SW 1271 (cell line): ENCODE measurements at places on chromosomes 2 and 18.

DNA sequence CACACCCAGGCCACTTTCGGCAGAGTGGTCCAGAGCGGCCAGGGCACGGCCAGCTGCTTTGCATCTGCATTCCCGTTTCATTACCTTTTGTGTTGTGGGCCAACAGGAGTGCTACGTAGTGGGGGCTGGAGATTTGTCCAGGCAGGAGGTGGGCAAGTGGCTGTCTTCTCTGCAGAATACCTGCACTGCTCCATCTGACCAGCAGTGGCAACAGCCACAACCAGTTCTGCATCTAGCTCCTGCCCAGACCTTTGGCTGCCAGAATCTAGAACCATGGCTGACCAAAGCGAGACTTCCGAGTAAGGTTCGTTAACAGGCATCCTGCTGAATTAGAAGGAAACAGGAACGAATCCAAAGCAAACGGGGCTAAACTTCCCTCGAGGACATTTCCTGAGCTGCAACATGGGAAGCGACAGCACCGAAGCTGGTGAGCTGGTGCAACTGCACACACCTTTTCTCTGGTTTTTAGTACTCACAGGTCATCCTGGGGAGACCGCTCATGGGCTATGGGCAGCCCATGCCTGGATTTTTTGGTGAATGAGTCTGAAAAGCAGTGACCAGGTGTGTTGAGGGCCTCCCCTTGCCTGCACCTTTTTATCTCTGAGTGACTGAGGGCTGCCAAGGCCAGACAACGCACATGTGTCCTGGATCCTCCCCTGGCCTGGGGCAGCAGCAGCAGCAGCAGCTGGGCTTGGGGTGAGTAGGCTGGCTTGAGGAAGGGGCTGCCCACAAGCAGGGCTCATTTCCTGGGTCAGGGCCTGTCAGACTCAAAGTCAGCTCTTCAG is 10.5 kb downstream of the GDF7 start:
- DNase-seq, result no peak

DNA sequence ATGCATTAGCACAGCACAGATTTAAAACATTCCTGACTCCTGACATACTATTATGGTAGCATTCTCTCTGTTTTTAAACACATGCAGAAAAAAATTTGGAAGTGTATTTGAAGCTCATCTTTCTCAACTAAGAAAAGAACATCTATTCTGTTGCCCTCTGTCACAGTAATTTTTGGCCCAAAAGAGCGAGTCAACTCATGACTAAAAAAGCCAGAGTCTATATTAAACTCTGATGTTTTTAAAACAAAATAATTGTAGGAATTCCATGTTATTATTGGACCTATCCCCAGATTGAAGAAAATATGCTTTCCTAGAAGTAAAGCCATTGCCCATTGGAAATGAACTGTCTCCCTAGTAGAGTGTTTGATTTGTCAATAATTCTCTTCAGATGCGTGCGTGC is 96.7 kb downstream of the CRIM1 start:
- no peak for DNase-seq

DNA sequence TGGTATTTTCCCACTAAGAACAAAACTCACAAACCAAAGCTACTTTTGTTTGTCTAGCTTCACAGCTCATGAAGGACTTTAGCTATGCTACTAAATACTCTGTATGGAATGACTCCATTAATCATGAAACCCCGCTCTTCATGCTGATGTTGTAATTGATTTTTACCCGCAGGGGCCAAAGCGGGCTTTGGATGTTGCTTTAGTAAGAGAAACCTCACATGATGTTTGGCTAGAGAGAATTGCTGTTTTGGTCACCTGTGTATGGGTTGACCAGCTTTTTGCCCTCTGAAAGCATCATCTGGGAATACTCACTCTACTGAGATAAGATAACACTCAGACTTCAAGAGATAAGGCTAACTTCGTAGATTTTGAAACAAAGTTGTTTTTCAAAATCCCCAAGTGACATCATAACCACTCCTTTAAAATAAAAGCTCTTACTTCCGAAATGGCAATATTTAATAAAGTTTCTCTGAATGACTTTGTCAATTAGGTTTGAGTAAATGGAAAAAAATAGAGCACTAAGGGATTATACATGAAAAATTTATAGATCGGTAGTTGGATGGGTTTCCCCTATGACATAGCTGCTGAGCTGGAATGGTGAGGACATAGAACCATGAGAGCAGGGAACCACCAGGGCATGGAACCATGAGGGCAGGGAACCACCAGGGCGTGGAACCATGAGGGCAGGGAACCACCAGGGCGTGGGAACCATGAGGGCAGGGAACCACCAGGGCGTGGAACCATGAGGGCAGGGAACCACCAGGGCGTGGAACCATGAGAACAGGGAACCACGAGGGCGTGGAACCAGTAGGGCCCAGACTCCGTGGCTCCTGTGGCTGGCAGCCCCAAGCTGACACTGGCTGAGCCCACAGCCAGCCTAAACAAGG is 31.9 kb downstream of the ACKR3 start:
- DNase-seq, result no peak

DNA sequence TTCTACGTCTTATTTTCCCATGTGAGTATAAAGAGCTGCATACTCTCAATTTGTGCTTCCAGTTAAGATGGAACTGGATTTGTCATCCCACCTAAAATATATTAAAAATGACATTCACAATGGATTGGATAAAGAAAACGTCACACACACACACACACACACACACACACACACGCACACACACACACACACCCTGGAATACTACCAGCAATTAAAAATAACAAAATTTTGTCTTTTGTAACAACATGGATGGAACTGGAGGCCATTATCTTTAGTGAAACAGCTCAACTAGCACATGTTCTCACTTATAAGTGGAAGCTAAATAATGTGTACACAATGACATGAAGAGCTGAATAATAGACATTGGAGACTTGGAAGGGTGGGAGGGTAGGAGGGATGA is 3.8 kb upstream of the QPCT start:
- no peak for DNase-seq

DNA sequence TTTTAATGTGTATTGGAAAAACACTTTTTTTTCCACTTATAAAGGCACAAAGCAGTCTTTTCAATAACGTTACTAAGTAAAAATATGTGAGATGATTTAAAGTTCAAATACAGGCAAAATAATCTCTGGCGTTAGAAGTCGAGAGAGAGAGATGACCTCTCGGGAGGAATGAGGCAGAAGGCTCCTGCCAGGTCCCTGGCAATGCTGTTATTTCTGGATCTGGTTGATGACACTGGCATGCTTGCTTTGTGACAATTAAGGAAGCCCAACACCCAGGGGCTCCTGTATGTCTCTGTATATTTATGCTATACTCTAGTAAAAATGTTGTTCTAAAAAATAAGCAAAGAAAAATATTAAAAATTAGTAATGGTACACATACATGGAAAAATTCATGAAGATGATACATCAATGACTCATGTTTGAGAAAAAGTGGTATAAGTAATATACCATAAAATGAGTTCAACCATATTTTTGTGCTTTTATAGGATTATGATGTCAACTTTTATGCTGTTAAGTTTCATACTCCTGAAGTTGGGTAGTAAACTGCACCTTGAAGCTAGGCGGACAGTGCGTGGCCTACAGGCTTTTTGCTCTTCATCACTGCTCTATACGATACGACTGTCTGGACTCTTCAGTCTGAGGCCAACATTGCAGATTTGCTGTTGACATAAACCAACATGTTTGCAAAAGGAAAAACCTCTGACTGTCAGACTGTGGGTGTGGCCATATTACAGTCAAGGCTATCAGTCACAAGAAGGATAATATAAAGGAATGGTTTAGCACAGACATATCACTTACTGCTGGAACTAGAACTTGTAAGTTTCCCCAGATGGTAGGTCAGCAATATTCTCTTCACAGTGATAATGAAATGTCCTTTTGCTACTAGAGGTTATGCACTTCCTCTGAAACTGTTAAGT is 19.8 kb downstream of the VPS4B start:
- no peak for DNase-seq

- DNase-seq, result no peak
Measured at GRCh38 chr2:101089942-101090799, 61.0 kb downstream of the TBC1D8 start.

GRCh38 chr2:176961775-176962619 is 250.6 kb upstream of the HNRNPA3 start:
- no peak for DNase-seq

DNA sequence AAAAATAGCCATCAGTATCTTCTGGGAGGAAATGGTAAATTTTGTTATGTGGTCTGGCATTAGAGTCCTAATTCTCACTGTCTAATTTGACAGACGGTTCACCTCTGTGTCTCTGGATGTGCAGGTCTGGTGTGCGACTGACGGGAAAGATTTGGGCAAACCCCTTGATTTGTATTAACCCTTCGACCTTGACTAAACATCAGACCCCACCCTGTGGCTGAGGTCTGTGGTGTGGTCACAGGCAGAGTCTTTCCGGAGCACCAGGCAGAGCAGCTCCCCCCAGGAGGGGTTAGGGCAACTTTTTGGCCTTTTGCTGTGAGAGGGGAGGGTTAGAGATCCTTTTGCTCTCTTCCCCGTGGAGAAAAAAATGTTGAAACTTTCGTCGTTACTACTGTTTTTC is 6.4 kb downstream of the TWIST2 start:
- no peak for DNase-seq

DNA sequence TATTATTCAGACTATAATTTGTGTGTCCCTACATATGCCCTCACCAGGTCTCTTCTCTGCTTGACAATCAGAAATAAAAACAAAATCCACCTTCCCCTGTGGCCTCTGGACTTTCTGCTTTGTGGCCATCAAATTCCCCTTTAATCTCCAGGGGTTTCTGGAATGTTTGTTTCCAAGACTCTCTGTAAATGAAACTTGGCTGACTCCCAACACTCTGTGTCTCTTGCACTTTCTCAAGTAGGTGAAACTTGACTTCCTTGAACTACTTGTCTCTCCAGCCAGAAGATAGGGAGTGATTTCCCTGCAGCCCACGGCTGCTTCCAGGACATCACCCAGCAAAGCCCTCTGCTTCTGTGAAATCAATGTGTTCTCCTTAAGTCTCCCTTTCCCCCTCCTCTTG is 54.1 kb upstream of the AQP4 start:
- DNase-seq, result no peak

GRCh38 chr18:25604196-25604893 is 252.4 kb upstream of the ZNF521 start:
- DNase-seq, result no peak

GRCh38 chr2:43276962-43277391 is 50.6 kb upstream of the ZFP36L2 start:
- no peak for DNase-seq

DNA sequence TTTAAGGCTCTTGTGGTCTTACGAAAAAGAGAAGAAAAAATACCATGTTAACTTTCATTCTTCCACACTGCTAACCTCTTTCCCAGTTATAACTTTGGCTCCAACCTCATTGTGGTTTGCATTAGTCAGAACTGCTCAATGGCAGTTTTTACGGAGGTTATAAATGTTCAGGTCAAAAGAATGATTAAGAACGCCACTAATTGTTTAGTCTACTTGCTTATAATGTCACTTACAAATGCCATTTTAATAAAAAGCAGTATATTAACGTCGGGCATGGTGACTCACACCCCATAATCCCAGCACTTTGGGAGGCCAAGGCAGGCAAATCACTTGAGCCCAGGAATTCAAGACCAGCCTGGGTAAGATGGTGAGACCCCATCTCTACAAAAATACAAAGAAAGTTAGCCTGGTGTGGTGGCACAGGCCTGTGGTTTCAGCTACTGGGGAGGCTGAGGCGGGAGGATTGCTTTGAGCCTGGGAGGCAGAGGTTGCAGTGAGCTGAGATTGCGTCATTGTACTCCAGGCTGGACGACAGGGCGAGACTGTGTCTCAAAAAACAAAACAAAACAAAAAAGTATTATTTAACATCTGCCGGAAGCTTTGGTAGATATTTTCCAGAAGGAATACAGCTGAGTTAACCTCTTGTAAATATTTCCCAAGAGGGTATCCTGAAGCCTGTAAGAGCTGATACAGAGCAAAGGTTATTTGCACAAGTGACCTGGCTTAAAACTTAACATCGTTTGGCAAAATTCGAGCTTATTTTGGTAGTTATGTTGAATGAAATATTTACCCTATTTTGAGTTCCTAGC is 5.1 kb downstream of the AGPS start:
- DNase-seq, result no peak

DNA sequence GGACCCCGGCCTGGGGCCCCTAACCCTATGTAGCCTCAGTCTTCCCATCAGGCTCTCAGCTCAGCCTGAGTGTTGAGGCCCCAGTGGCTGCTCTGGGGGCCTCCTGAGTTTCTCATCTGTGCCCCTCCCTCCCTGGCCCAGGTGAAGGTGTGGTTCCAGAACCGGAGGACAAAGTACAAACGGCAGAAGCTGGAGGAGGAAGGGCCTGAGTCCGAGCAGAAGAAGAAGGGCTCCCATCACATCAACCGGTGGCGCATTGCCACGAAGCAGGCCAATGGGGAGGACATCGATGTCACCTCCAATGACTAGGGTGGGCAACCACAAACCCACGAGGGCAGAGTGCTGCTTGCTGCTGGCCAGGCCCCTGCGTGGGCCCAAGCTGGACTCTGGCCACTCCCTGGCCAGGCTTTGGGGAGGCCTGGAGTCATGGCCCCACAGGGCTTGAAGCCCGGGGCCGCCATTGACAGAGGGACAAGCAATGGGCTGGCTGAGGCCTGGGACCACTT is 16.4 kb downstream of the EMX1 start:
- no peak for DNase-seq

DNA sequence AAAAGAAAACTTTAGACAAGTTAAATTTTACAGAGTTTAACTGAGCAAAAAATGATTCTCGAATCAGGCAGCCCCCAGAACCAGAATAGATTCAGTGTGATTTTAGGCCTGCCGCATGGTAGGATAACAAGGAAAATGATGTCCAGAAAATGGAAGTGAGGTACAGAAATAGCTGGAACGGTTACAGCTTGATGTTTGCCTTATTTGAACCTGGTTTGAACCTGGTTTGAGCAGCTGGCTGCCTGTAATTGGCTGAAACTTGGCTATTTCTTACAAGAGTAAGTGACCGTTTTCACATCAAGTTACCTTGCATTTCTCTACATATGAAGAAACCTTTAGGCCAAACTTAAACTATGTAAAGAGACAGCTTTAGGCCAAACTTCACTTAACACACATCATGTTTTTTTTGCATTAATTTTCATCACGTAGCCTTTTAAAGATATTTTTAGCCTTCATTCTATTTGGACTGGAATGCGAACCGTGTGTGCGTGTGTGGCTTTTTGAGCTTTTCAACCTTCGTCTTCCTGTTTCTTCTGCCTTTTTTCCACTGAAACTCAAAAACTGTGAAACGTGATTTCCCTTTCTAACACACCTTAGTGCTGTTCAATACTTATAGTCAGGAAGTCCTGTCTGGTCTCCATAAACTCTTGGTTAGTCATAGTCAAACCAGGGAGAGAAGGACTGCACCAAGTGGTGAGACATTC is 4.5 kb upstream of the POLE4 start:
- no peak for DNase-seq

DNA sequence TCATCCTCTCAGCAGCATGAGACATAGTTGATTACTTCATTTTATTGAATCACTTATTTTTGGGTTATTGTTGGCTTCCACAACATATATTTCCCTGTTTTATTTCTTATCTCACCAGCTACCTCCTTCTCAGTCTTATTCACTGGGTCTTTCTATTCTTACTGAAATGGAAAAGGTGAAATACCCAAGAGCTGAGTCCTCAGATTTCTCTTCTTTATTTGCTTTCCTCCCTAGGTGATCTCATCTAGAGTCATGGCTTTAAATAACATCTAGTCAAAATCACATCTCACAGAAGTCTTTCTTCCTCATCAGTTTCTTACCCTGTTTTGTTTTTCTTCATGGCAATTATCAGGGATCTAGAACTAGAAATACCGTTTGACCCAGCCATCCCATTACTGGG is 105.0 kb upstream of the RBBP8 start:
- DNase-seq, result no peak
